C1 segment of cervical spinal cord (tissue), 14 donors: ENCODE measurements at places on chromosomes 5 and 9.
A peak's percentile ranks its signal among the peaks of the same experiment; 100 is the strongest.

DNA sequence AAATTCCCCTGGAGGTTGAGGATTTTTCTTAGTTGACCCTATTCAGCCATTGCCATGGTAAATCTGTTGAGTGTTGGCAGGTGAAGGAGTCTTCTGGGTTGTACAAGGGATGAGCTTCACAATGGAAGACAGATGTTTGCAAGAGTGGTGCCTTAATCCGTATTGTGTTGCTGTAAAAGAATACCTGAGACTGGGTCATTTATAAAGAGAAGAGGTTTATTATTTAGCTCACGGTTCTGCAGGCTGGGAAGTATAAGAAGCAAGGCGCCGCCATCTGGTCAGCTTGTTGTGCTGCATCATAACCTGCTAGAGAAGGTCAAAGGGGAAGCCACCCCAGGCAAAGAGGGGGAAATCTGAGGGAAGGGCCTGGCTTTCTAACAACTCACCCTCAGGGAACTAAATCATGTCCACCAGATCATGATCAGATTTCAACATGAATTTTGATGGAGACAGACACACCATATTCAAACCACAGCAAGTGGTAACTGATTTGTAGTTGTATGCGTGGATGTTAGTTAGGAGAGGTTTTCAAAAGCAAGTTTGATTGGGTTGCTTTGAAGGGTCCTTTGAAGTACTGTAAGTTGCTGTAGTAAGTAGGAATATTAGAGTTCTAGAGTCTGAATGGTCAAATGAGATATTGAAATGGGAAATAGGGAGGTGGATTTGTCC, 2.5 kb downstream of the TNPO1 start:
- DNase-seq: peak; percentile 22

GRCh38 chr5:36244076-36244475, 2.4 kb upstream of the NADK2 start:
- no peak for DNase-seq

- no peak for DNase-seq
These were observed 28.4 kb upstream of the RNF130 start for GRCh38 chr5:180099733-180100611.

- DNase-seq: no peak
These were observed 941 bp downstream of the EXD3 start for GRCh38 chr9:137421838-137422603.

DNA sequence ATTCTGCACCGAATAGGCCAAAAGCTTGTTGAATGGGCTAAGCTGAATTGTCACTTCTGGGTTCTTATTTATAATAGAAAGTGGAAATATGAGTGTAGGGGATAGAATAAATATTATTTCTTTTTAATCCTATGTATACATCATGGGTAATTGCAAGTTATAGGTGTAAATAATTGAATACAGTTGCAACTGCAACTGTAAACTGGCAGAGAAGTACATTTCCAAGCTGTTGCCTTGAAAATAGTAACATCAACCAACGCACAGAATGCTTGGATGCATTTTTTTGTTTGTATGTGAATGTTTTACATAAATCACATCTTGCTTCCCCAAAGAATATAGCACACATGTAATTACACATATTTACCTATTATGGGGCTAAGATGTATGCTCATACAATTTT, 234.1 kb downstream of the NNT start:
- no peak for DNase-seq
